ENCODE measurements at places on chromosomes 5 and 9.

- DNase-seq, result no peak
Measured at GRCh38 chr5:174272671-174273070, 227.2 kb downstream of the NSG2 start.

DNA sequence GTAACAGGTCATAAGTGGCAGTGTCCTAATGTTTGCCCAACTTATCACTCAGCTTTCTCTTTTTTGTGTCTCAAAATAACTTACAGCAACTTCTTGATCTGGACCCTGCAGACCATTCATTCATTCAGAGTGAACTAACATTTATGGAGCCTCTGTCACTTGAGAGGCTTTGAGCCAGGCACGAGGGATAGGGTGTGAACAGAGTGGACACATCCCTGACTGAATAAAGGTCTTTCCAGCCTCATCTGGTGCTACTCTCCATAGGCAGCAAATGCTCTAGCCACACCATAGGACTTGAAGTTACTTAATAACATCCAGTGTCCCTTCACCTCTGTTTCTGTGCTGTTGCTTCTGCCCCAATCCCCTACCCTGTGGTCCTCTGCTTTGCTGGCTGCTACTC lies 212.1 kb upstream of the FBN2 start:
- DNase-seq, result no peak

DNA sequence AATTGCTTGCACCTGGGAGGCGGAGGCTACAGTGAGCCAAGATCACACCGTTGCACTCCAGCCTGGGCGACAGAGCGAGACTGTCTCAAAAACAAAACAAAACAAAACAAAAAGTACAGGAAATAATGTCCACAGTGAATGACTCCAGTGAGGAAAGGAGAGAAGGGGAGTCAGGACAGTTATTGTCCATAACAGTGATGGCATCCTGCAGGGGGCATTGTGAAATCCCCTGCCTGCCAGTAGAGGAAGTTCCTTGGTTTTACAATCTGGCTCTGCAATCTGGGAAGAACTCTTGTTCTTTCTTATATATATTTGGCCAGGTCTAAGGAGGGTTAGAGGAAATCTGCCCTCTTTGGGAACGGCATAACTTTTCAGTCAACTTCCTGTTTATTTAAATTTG lies 8.2 kb downstream of the SH3GL2 start:
- no peak for DNase-seq

GRCh38 chr5:141877356-141878185 lies 639 bp downstream of the PCDH1 start:
- DNase-seq, result no peak

- DNase-seq, result no peak
Measured at GRCh38 chr9:135551031-135551430, 5.1 kb downstream of the OBP2A start.

GRCh38 chr5:41638685-41639084 lies 128.3 kb upstream of the PLCXD3 start:
- DNase-seq, result no peak

GRCh38 chr5:133124891-133125290 lies 73.1 kb downstream of the HSPA4 start:
- DNase-seq, result no peak

- no peak for DNase-seq
Measured at GRCh38 chr9:27714388-27714787, 141.1 kb upstream of the C9orf72 start.

- DNase-seq, result no peak
Measured at GRCh38 chr9:136447173-136447778, 7.6 kb upstream of the INPP5E start.

DNA sequence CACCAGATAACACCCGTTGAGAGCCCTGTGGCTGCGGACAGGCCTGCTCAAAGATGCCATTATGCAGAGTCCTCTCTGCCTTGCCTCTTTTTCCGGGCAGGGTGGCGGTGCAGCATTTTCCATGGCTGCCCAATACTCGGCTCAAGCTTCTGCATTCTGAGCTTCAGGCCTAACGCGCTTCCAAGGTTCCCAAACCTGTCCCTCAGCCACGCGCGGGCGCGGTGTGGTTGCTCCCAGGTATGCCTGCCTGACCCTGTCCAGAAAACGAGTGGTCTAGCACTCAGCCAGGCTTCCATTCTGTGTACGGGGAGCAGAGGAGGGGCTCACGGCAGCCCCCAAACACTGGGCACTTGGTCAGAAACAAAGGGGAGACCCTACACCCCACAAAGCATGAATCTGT lies 27.9 kb upstream of the CNOT6 start:
- DNase-seq, result no peak

- DNase-seq, result no peak
Measured at GRCh38 chr5:172048539-172049101, 42.2 kb upstream of the FBXW11 start.

DNA sequence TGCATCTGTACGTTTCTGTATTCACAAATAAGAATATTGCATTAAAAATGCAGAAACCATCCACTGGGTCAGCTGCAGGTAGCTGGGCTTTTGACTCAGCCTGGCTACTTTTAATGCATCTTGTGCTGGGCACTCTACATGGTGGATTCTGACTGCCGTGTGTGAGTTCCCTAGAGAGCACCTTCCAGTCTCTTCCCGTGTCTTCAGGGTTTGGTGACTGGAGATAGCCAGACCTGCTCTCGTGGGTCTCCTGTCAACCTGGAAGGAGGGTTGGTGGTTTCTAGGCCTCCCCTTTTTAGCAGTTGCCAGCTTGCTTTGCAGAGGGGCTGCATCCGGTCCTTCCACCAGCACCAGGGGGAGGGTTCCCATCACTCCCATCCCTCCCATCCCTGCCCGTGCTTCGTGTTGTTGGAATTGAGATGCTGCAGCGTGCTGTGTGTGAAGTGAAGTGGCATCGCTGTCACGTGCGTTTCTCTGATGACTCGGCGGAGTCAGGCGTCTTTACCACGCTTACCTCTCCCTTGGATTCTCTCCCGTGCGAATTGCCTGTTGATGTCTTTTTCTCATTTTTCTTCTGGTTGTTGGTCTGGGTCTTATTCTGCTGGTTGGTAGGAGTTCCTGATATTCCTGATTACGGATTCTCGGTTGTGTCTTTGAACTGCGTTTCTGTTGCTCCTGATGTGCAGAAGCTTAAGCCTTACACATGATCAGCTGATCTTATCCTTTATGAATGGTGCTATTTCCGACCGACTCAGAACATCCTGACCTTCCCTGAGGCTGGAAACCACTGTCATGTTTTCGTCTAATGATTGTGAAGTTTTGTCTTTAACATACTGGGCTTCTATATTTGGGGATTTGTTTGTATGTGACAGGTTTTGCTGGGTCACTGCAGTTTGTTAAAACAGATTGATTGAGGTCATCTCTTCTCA lies 16.9 kb downstream of the FBXW5 start:
- DNase-seq, result no peak

- no peak for DNase-seq
Measured at GRCh38 chr5:113950186-113950585, 411.7 kb upstream of the KCNN2 start.

- DNase-seq, result peak; percentile 70
Measured at GRCh38 chr5:178232124-178232919, at the start of gene PHYKPL. Gene PHYKPL, minus strand, starts transcription at chr5:178232802. Its CDS starts 252 bp downstream, at chr5:178232550.

GRCh38 chr5:148145916-148146315 lies 22.4 kb upstream of the SPINK14 start:
- DNase-seq, result peak; percentile 1

DNA sequence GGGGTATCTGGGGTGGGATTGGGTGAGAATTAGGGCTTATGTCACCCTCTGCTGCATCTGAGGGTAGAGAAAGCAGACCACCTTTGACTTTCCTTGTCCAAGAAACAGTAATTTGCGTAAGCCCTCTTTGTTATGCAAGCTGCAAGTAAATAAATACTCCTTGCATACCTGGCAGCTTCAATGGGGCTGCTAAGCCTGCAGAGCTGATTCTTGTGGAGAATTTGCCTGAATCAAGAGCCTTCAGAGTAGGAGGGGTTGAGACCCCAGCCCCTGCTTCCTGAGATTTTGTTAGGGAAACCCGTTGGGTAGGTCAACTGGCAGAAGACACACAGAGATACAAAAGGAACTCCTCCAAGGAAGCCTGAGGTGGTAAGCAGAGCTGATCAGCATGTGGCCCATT lies 515.1 kb downstream of the DMAC1 start:
- DNase-seq, result no peak

DNA sequence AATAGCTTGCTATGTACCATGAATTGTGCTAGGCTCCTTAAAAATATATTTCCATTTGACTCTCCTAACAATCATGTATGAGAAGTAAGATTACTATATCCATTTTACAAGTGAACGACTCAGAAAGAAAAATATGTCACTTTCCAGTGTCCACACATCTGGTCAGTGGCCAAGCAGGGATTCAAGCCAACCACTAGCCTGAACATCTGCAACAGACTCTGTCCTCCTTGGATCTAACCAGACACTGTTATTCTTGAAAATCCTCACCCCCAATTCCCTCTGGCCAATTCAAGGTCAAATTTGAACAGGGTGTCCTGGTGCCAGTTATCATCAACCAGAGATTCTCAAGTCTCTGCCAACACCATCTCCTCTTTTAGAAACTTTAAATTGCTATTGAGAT lies 344.1 kb upstream of the WWC1 start:
- peak; percentile 51 for DNase-seq

- DNase-seq, result peak; percentile 76
Measured at GRCh38 chr5:57724836-57725235, 242.2 kb upstream of the ACTBL2 start.

DNA sequence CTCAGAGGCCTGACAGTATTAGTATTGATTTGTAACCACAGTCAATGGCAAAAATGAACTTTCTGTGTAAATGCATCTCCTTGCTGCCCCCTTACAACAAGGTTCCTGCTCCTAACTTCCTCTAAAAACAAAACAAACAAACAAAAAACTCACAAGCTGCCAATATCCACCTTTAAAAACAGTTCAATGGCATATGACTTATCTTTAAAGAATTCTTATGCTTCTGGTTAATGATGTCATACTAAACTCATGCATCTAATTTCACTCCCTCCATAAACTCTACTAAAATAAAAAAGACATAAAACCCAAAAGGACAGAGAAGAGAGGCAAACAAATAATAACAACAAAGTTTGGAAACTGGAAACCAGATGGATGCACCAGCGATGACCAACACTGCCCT lies 9.0 kb upstream of the OR1N1 start:
- DNase-seq, result no peak

DNA sequence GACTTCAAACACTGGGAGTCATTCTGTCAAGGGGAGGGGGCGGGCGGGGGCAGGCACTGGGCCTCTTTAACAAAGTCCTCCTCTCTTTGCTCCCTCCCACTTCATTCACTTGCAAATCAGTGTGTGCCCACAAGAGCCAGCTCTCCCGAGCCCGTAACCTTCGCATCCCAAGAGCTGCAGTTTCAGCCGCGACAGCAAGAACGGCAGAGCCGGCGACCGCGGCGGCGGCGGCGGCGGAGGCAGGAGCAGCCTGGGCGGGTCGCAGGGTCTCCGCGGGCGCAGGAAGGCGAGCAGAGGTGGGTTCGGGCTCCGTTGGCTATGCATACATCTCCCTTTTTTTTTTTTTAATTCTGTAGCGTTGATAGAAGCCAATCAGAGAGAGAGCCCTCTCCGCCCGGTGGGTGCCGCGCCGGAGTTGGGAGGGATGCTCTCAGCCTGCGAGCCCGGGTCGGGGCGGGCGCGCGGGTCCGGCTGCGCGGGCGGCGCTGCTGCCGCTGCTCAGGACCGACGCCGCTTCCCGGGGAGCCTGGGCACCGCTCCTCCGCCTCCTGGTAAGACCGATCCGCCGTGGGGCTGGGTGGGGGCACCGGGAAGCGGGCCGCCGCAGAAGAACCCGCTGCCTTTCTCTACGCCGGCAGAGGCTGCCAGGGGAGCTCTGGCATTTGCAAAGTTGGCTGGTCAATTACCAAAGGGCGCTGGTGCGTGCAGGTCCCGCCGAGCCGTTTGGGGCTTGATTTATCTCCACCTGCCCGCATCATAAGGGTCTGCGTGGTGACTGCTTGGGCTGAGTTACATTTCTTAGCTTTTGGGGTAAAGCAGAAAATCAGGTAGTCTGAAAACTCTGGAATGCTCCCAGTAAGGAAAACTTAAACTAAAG lies at the start of gene CDH6:
CDH6 (plus strand) TSS at position 96 of the 877 bp plus-strand sequence. CDS start 73,788 bp downstream, outside the sequence.
- peak; percentile 23 for DNase-seq

DNA sequence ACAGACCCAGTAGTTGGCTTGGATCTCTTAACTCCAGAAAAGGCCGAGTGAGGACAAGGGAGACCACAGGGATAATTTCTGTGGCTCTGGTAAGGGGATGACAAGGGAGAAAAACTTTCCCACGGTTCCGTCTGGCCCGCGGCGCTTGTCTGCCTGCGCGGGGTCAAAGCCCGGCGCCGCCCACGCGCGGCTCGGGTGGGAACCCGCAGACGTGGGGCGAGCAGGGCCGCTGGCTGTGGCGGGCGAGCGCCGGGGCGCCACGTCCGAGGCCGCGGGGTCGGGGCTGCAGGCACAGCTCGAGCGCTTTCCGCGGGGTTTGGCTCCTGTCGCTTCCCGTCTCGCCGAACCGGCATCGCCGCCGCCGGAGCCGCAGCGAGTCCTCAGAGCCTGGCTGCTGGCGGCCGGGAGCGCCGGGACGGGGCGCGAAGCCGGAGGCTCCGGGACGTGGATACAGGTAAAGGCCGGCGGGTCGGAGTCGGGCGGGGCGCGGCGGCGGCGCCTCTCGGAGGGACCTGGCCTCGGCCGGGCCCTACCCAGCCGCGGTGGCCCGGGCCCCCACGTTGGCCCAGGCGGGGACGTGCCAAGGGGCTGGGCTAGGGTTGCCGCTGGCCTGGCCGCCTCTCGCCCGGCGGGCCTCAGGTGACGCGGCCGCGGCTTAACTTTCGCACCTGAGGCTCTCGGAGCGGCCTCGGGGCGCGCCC lies at the start of gene RNF180:
RNF180 (plus strand) TSS at position 344 of the 701 bp plus-strand sequence. CDS start 34,965 bp downstream, outside the sequence.
- DNase-seq, result peak; percentile 47

GRCh38 chr9:34546834-34547827 lies 24.3 kb upstream of the ENHO start:
- DNase-seq, result peak; percentile 66
